ENCODE measurements at places on chromosomes 2 and 18.

- H3K4me3 ChIP-seq: no peak overlapping the region
- H3K27me3 ChIP-seq: no peaks in the 10 kb centered on the region
- H3K4me1 ChIP-seq: no peaks in the 10 kb centered on the region
- no peak overlapping the region for H3K27ac ChIP-seq
- DNase-seq: no peak
Observed at GRCh38 chr2:113851640-113852039, 38.2 kb upstream of the ACTR3 start.

GRCh38 chr18:69208545-69208944, 192.1 kb upstream of the DOK6 start:
- H3K27me3 ChIP-seq: no peaks in the 10 kb centered on the region
- no peaks in the 10 kb centered on the region for H3K36me3 ChIP-seq
- H3K27ac ChIP-seq: no peak overlapping the region
- H3K4me3 ChIP-seq: no peak overlapping the region
- DNase-seq: no peak
- no peaks in the 10 kb centered on the region for H3K4me1 ChIP-seq

- H3K4me3 ChIP-seq: no peak overlapping the region
- peaks cover 17% of the 10 kb centered on the region for H3K27me3 ChIP-seq
- DNase-seq: no peak
- H3K4me1 ChIP-seq: peaks cover 10% of the 10 kb centered on the region
- no peak overlapping the region for H3K27ac ChIP-seq
Observed at GRCh38 chr2:106274668-106275067, 80.6 kb upstream of the UXS1 start.

GRCh38 chr2:156563994-156564753, 128.0 kb downstream of the GPD2 start:
- H3K27me3 ChIP-seq: no peaks in the 10 kb centered on the region
- peaks cover 4% of the 10 kb centered on the region for H3K36me3 ChIP-seq
- H3K4me1 ChIP-seq: peaks cover 23% of the 10 kb centered on the region

- no peaks in the 10 kb centered on the region for H3K4me1 ChIP-seq
- H3K27ac ChIP-seq: no peak overlapping the region
- H3K4me3 ChIP-seq: no peak overlapping the region
Observed at GRCh38 chr18:62690236-62690815, 25.0 kb upstream of the PHLPP1 start.

All from effector memory CD8-positive, alpha-beta T cell (primary cell).